Colonic mucosa (tissue), 4 donors: ENCODE measurements at places on chromosomes 7 and 10. TPM values are rescaled to one million over a fixed set of nuclear protein-coding genes. Genes with fewer than 3 reads are reported as not detected.

GRCh38 chr10:24897326-24897926 lies 55.0 kb downstream of the PRTFDC1 start:
- no peak for DNase-seq
- no peak overlapping the region for H3K4me3 ChIP-seq
- H3K36me3 ChIP-seq, result no peaks in the 10 kb centered on the region
- H3K27me3 ChIP-seq, result no peaks in the 10 kb centered on the region
- no peak overlapping the region for H3K27ac ChIP-seq

DNA sequence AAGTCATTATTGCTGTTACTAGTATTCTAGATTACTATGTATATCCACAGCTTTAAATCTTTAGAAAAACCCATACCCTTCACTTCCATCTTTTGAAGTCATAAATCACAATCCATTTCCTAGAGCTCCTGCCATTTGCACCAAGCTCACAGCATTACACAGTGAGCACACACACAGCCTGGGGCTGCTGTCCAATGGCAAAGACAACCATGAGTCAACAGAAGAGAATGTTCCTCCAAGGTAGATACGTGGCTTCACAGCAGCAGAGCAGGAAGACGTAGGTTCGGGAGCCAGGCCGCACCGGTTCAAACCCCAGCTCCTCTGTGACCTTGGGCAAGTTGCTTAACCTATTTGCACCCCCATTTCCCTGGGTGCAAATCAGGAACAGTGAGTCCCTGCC lies 234.6 kb downstream of the DIP2C start:
- H3K4me3 ChIP-seq, result no peak overlapping the region
- H3K36me3 ChIP-seq, result no peaks in the 10 kb centered on the region
- H3K27ac ChIP-seq, result no peak overlapping the region
- no peaks in the 10 kb centered on the region for H3K27me3 ChIP-seq
- no peak for DNase-seq

- no peaks in the 10 kb centered on the region for H3K27me3 ChIP-seq
- no peak overlapping the region for H3K27ac ChIP-seq
- no peak overlapping the region for H3K4me3 ChIP-seq
- no peak for DNase-seq
- no peaks in the 10 kb centered on the region for H3K4me1 ChIP-seq
- no peaks in the 10 kb centered on the region for H3K36me3 ChIP-seq
These were observed 105.2 kb downstream of the OSBPL3 start for GRCh38 chr7:24874791-24875190.

NRAP gene
- total RNA-seq, result 1.3 TPM

ATOH7 gene
- total RNA-seq, result 0.17 TPM
